Stimulated activated CD8-positive, alpha-beta memory T cell treated with anti-CD3 and anti-CD28 coated beads, Interleukin-7, amount 100 ng/mL, for 24 hours (primary cell): ENCODE measurements at places on chromosomes 2 and 18.

- no peak for DNase-seq
These were observed 93.9 kb downstream of the SH3RF3 start for GRCh38 chr2:109222825-109223471.

- no peak for DNase-seq
These were observed 18.5 kb downstream of the MBP start for GRCh38 chr18:77114152-77114414.

GRCh38 chr2:6866275-6866671 lies 566 bp upstream of the CMPK2 start:
- no peak for DNase-seq

- no peak for DNase-seq
These were observed 4.3 kb downstream of the SRBD1 start for GRCh38 chr2:45606796-45607195.

DNA sequence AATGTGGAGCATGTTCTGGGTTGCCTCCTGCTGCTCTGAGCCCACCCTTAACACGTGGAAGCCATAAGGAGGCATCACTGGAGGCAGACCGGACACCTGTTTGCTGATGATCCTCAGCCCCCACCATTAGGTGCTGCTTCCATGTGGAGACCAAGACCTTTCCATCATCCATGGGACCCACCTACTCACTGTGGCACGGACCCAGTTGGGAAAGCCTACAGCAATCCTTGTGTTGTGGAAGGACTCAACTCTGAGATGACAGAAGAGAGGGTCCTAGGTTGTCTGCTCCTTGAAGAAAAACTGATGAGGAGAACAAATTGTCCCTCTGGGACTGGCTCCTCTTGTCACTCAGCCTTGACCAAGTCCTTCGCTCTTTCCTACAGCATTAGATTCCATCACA lies 86.5 kb upstream of the RAB12 start:
- no peak for DNase-seq

DNA sequence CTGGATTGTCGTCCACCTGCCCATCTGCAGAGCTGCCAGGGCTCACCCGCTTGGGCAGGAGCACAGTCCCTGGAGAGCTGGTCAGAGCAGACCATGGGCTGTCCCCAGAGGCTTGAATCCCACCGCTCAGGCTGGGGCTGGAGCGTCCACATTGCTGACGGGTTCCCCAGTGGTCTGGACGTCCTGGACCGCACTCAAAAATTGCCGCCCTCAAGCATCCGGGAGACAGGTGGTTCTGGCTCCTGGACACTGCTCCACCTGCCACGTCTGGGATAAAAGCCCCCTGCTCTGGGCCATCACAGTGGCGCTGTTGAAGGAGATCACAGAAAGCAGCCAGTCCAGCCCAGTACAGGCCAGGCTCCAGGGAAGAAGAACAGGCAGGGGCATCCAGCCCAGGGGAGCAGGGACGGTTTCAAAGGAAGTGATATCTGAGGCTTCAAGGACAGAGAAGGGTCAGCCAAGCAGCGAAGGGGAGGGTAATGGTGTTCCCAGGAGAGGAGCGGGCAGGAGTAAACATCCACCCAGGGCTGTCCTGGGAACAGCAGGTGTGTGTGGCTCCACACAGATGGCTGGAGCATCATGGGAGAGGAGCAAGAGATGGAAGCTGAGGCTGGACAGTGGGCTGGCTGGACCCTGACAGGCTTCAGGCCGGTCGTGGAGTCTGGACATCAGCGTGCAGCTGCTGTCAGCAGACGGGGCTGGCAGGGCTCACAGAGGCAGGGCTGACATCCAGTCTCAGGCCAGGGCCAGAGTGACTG lies 21.9 kb upstream of the ID2 start:
- no peak for DNase-seq

- DNase-seq: no peak
These were observed 111.0 kb downstream of the CERS6 start for GRCh38 chr2:168566974-168567665.

- no peak for DNase-seq
These were observed 146.4 kb downstream of the CCDC102B start for GRCh38 chr18:68944330-68944729.

DNA sequence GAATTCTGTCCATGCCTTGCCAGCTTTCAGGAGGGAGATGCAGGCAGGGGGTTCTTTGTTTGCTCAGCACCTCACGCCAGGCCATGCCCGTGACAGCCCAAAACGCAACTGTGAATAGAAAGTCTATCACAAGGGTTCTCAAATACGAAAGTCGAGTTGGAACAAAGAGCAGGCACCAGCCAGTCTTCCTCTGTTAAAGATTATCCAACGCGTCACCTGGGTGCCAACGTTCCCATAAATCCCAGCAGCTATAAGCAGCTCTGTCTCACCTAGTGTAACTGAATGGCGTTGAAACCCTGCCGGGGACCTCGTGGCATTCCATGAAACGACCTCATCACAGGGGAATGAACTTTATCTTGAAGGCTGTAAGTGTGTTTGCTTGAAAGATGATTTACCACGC lies 84.8 kb upstream of the GATA6 start:
- no peak for DNase-seq

DNA sequence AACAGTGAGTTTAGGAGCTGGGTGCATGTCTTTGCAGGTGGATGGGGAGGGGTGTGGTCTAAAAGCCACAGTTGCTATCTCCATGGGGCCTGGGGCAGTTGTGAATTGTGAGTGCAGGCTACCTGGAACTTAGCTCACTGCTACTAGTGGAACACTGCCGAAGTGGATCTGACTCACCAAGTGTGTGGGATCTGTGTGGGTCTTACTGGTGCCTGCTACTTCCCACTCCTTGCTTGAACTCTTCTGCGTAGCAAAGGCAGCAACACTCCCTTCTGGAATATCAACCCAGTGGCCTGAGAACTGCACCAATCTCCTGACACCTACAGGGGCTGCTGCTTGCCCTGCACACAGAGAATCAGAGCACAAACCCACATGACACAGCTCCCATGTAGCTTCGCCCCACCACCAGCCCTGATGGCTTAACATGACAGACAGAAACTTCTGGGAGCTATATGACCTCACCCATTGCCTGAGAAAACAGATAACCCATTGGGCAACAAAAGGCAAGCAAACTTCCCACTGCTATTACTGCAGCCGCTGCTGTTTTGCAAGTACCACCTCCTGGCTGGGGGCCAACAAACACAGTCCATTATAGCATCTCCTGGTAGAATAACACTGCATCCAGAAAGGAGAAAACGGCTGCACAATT lies 455.1 kb upstream of the DDX18 start:
- no peak for DNase-seq

GRCh38 chr2:65299246-65299645 lies 71.6 kb downstream of the ACTR2 start:
- peak; percentile 16 for DNase-seq

DNA sequence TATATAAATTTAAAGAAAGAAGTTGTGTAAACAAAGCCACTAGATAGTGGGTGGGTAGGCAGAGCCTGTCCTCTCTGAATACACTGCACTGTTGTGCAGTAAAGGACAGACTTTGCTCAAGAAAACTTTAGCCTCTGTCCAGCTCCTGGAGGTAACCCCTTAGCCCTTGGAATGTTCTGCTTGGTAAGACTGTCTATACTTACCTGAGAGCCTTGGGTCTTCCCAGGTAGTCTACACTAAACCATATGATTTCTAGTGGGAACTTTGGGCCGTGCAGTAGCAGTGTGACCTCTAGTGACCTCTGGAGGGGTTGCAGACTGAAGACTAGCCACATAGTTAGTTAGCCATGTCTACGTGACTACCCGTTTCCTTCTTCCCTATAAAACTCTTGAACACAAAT lies 678.3 kb upstream of the NRXN1 start:
- DNase-seq: no peak

DNA sequence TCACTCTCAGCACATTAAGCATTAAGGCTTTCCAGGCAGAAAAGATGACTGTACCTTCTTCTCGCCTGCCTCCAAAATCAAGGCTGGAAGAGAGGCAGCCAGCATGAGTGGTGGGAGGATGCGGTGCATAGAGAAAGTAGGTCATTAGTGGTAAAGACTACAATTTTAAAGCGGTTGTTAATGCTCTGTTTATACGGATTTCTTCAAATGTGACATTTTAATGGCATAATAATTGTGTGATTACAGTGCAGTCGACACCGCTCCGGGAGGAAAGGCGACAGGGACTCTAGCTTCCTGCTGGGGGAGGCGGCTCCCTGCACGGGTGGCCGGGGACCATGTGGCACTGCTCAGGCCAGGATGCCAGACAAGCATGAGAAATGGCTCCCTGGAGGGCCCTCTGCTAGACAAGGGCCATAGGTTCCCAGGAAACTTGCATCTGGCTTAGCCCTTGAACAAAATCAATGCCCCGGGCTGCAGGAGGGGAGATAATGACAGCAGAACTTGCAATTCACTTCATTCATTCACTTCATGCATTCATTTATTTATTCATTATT lies 129.6 kb downstream of the GALNT14 start:
- no peak for DNase-seq

DNA sequence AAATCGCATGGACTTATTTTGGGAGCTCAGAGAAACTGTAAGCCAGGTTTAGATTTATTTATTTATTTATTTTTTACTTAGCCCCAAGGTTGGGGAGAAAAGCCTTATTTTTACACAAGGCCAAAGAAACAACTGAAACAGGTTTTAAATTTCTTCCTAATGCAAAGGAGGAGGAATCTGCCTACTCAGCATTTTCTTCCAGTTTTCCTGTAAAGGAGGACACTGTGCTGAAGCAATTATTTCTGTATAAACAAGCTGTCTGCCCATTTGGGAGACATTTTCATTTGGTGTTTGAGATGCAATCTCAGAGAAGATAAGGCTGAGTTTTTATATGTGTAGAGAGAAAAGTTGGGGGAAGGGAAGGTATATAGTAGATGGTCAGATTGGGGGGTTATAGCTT lies 125.0 kb downstream of the ETAA1 start:
- no peak for DNase-seq

DNA sequence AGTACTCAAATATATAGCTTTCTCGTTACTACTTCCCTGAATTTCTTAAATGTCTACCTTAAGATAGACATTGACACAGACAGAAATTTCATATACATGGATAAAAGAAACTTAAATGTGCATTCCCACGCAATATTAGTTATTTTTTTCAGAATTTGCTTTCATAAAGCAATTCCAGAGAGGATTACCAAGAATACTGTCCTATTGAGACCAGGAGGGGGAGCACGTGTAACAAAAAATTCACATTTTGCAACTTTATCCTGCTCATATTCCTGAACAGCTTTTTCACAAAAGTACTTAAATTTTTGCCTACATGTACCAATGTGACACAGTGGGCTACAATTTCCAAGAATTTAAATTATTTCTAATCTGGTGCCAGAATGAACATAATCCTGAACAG lies 30.7 kb upstream of the ERCC3 start:
- DNase-seq: no peak

DNA sequence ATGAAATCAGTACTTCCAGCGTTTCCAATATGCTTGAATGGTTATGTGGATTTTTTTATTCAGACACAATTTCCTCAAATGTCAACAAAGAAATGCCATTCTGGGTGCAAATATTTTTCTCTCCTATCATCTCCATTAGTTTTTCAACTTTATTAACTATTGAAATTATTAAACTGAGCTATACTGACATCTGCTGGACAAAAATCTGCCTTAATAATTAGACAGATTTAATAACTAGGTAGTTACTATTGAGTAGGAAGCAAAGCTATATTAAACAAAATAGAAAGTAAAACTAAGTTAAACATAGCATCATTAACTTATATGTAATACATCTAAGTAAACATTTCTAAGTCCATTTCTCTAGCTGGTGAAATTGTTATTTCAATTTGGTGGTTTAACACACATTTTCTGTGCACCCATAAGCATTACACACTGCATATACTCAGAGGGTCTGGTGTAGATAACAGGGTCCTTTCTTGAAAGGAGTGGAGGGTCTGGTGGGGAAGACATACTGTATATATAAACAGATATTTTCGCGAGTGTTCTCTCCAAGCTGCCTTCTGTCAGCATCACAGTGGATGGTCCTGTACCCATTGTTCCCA lies 77.0 kb downstream of the LANCL1 start:
- DNase-seq: no peak

GRCh38 chr18:56083097-56083521 lies 495.1 kb upstream of the TCF4 start:
- no peak for DNase-seq

DNA sequence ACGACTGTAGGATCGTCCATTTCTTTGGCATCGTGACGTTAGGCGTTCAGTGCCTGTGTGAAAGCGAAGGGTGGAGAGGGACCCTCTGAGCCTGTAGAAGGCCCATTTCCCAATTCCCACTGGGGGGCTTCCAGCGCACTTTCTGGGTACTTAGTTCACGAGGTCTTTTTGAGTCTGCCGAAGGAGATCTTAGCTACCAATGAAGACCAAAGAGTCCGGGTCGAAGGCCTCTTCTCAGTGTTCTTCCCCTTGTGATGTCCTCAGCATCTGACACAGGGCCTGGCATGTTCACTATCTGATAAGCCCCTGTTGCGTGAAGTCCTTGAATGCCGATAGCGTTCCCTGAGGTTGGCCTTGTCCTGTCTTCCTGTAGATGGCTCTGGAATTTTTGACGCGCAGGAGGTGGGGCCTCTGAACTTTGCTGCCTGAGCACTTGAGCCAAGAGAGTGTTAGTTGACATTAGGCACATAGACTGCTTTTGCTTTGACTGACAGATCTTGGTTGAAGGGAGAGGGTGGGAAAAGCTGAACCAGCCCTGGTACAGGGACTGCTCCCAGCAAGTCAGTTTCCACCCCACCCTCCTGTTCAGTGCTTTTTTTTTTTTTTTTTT lies 52.8 kb downstream of the LDLRAD4 start:
- no peak for DNase-seq

DNA sequence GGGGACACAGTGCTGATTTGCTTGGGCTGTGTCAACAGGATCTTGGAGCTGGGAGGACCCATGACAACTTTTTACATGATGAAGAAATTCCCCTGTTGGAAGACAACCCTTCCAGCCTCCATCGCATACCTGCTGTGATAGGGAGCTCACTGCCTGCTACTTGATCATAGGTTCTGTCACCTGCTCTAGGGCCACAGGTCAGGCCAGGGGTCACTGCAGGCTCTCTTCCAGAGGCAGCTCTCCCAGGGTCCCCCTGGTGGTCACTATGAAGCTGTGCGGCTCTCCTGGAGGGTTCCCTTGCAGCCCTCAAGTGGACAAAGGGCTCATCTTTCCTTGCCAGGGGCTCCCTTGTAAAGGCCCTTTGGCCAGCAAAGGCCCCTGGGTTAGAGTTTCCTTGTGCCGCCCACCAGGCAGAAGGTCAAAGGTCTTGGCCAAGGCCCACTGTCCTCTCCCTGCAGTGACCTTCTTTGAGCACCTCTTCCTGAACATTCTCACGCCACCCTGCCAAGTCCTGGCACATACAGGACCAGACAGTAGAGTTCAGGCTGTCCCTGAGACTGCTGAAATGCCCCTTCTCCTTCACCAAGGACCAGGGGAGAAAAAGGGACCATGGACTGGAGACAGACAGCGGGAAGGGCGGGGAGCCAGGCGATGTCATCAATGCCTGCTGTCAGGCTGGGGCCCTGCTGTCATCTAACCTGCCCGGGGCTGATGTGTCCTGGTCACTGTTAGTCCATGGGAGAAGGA lies 345.1 kb downstream of the DYSF start:
- no peak for DNase-seq

GRCh38 chr2:70118798-70119454 lies 31.6 kb downstream of the PCBP1 start:
- no peak for DNase-seq
